ENCODE measurements at places on chromosomes 5 and 9. TPM values are rescaled to one million over a fixed set of nuclear protein-coding genes. Genes with fewer than 3 reads are reported as not detected.

DNA sequence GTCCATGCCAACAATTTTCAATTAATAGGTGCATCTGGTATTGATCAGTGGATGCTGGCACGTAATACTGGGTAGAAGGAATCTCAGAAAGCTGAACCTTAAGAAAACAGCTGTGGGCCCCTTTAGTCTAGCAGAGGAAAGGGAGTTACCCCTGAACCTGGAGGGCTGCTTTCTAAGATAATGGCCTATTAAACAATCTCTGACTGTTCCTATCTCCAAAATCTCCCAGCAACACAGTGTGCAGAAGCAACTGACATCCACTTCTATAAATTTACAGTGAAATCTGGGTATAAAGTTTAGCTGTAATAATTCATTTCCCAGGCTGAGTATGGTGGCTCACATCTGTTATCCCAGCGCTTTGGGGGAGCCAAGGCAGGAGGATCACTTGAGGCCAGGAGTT is 198.8 kb downstream of the MAPKAP1 start:
- DNase-seq, result no peak

MEIKIN gene
- total RNA-seq, result not detected

DNA sequence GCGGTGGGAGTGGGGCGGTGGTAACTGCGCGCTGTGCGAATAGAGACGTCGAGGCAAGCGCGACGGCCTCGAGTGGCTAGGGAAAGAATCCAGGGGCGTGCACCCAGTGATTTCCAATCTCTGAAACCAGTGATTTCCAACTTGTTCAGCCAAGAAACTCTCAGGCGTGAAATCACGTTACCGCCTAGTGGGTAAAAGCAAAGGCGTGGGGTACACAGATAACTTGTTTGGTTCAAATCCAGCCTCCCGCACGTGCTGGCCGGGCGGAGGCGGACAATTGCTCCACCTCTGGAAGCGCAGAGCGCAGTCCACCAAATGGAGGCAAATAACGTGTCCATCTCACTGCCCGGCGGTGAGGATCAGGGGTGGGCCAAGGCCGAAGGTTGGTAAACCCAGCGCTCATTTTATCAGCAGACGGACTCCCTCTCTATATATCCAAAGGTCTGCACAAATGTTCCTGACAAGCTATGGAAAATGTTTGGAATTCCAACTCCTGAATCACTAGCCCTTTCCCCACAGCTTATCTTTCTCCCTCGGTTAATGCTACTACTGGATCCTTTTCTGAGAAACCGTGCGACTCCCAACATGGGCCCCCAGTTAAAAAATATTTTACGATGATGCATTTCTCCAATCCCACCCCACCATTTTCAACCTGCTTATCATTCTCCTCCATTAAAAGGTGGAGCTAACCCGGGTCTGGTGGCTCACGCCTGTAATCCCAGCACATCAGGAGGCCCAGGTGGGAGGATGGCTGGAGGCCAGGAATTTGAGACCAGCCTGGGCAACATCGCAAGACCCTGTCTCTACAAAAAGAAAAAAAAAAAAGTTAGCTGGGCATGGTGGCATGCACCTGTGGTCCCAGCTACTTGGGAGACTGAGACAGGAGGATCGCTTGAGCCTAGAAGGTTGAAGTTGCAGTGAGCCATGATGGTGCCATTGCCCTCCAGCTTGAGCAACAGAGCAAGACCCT is 950 bp upstream of the FNBP1 start:
- DNase-seq, result peak; percentile 79

GRCh38 chr9:20863945-20864344 is 167.5 kb downstream of the HACD4 start:
- no peak for DNase-seq

GRCh38 chr9:130171226-130172148 is 717 bp upstream of the NCS1 start:
- no peak for DNase-seq

SPATA31A3 gene
- total RNA-seq, result not detected

DNA sequence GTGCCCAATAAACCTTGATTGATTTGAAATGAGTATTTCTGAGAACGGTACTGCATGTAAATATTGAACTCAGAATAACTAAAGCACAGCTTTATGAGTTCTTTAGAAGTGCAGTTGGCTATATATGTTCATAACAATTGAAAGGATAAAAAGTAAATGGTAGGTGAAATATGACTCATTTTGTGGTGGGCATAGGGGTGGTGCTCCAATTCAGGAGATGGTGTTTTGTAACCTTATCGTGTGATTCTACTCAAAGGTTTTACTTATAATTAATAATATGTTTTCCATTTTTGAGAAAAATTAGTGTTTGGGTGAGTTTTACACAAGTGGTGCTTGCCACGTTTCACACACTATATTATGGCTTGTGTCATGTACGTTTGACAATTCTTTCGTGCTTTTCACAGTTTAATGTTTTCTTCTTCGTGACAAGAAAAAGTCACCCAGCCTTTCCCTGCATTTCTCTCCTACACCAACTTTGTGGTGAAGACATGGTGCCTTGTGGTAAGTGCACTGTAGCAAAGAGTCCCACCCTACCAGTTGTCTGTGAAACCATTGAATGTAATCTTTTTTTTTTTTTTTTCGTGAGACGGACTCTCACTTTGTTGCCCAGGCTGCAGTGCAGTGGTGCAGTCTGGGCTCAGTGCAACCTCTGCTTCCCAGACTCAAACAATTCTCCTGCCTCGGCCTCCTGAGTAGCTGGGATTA is 492.5 kb upstream of the SGCD start:
- no peak for DNase-seq

DNA sequence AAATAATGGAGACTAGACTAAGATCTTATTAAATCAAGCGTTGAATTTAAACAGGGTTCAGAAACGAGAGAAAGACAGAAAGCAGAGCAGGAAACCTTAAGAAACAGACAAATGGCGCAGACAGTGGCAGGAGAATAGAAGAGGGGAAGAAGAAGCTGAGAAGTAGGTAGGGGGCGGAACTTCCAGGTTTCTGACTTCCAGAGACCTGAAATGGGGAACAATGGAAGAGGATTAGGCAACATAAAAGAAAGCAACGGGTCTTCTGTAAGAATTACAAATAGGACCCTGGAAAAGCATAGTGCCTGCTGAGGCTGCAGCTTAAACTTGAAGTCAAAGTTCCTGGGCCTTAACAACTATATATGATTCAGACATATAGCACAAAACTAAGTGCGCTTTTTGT is 101.7 kb downstream of the BNC2 start:
- no peak for DNase-seq
